Stimulated activated CD8-positive, alpha-beta memory T cell treated with anti-CD3 and anti-CD28 coated beads, Interleukin-15, amount 100 ng/mL, for 1 hour (primary cell): ENCODE measurements at places on chromosomes 2 and 18.

GRCh38 chr18:70293166-70293565 lies 4.3 kb downstream of the SOCS6 start:
- DNase-seq, result no peak

GRCh38 chr2:65465124-65465523 lies 32.7 kb upstream of the SPRED2 start:
- no peak for DNase-seq

DNA sequence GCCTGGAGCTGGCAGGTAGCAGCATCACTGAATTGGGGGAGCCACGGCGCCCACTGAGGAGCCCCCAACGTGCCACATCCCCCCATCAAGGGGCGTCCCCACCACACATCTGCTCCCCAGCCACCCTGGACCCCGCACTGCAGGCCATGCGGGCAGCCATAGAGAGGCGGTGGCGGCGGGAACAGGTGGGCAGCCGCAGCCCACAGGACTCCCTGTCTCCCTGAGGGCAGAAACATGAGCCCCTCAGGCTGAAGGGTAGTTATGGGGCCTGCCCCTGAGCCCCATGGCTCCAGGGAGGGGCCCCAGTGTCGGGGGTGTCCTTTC lies 26.6 kb downstream of the CROCC2 start:
- no peak for DNase-seq

DNA sequence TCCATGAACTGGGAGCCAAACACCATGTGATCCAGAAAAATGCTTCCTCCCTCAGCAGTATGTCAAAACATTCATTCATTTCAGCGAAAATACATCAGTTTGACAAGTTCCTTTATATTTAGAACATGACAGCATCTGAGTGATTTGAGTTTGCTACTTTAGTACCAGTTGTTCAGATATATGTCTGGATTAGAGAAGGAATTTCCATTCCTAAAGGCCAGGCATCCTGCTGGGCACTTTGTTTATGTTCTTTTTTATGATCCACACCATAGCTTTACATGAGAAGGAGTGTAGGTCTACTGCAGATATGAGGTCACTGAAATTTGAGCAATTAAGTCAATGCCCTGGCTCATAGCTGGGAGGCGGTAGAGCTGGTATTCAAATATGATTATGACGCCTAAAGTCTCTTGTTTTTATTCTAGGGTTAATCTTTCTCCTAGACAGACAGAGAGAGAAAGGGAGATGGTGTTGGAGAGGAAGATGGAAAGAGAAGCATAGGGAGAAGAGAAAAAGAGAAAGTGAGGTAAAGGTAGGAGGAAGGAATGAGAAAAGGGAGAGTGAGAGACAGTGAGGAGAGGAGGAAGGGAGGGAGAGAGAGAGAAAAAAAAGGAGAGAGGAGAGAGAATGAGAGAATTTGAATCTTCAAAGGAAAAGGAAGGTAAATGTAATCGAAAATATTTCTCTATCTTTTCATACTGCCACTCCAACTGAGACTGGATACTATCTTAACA lies 839.5 kb upstream of the FANCL start:
- no peak for DNase-seq

DNA sequence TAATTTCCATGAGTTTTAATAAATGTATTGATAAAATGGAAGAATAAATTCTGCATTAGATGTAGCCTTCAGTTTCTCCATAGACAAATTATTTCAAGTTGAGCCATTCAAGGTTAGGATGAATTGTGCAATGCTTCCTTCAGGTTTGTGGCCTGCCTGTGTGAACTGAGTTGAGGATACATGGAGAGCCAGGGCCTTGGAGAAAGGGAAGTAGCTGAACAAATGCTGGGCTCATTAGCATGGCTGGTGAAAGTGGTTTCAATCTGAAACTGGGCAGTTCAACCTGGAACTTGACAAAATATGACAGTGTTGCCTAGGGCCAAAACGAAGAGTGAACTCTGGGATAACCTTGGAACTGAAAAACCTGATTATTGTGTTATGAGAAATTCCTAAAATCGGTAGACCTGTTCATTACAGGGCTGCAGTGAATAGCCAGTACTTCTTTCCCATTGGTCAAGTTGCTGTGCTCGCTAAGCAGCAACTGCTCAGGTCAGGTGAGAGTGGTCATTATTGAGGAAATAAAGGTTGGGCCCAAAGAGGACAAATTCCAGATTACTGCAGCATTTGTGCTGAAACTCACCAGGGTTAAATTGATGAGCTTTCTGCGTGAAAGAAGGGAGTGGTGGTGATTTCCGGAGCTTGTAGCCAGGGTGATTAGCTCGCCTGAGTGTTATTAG lies 12.7 kb downstream of the INPP1 start:
- no peak for DNase-seq

- no peak for DNase-seq
These were observed 80.0 kb upstream of the CPO start for GRCh38 chr2:206859330-206859739.

GRCh38 chr2:204172145-204172600 lies 235.6 kb downstream of the ICOS start:
- no peak for DNase-seq

GRCh38 chr2:123532994-123533393 lies 492.1 kb upstream of the CNTNAP5 start:
- DNase-seq, result no peak

GRCh38 chr2:38626326-38627035 lies 23.8 kb upstream of the HNRNPLL start:
- no peak for DNase-seq

GRCh38 chr2:39696838-39697237 lies 31.1 kb downstream of the TMEM178A start:
- DNase-seq, result no peak

DNA sequence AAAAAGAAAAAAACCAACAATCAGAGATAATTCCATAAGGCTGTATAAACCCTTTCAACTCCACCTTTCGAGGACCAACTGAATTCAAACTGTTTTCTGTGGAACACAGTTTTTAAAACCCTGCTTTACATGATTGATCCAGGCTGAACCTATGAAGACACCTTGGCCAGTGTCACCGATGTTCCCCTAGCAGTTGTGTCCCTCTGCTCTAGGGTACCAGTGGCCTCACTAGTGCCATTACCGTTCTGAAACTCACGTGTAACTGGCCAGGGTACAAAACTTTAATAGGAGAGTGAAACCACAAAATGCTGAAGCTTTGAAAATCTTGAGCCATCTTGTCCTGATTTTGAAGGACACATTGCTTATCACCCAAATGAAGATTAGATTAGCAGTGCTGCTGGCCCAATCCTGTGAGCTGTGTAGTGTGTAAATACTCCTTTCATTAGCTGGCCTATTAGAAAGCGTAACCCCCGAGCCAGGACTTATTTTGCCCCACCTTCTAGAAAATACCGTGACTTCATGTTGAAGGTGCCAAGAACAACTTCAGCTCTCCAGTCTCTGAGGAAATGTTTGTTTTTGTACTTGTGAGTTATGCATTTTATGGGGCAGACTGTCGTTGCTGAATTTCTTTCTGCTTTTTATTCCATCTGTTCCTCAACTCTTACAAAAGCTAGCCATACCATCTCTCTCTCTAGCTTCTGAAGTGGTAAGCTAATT lies 147.8 kb upstream of the MAP3K20 start:
- no peak for DNase-seq

DNA sequence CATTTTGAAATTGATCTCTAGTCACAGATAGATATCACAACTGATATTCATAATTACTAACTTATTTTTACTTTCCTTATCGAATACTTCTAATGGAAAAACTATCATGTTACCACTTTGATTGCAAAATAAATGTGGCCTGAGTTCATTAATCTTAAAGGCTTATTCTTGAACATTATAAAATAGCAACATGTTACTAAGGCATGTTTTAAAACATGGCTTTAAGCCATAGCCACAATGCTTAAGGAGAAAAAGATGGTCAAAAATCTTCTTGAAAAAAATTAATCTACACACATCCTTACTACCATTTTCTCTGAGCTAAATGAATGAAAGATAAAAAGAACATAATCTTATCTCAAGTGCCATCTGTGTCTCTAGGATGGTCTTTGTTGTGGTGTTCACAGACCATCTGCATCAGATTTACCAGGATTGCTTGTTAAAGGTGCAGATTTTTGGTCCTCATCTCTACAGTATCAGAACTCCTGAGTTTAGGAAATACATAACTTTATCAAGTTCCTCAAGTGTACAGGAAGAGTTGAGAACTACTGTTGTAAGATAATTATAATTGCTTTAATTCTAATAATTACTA lies 15.3 kb downstream of the MTX2 start:
- DNase-seq, result no peak

- no peak for DNase-seq
These were observed 48.2 kb upstream of the PAPOLG start for GRCh38 chr2:60707750-60708371.

- no peak for DNase-seq
These were observed 162.3 kb downstream of the LAMA3 start for GRCh38 chr18:23851470-23852002.

- no peak for DNase-seq
These were observed 22.6 kb downstream of the ZNF236 start for GRCh38 chr18:76844742-76845477.

GRCh38 chr18:39801848-39802247 lies 2153.2 kb upstream of the PIK3C3 start:
- DNase-seq, result no peak

GRCh38 chr2:70145144-70145490 lies 45.7 kb downstream of the C2orf42 start:
- no peak for DNase-seq

DNA sequence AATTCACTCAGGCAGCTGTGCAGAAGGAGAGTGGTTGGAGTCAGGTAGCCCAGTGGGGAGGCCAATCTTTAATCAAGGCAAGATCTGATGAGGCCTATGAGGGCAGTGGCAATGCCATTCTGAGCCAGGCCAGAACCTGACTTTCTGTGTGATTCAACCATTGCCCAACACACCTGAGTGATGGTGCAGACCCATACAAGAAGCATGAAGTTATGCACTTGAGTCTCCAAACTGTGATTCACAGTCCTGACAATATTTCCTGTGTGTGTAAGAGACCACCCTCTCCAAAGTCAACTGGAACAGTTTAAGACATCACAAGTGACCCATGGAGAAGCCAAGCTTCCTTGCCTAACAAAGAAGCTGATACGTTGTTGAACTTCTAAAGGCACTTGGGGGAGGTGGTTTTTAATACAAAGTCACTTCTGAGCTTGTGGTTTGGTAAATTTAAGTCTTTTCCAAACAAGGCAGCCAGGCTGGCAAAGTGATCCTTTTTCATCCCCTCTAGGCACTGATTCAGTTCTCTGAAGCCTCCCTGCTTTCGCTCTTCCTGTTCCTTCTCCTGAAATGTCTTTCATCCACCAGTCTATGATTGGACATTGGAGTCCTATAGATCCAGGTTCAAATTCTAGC lies 49.0 kb downstream of the VSNL1 start:
- DNase-seq, result no peak

DNA sequence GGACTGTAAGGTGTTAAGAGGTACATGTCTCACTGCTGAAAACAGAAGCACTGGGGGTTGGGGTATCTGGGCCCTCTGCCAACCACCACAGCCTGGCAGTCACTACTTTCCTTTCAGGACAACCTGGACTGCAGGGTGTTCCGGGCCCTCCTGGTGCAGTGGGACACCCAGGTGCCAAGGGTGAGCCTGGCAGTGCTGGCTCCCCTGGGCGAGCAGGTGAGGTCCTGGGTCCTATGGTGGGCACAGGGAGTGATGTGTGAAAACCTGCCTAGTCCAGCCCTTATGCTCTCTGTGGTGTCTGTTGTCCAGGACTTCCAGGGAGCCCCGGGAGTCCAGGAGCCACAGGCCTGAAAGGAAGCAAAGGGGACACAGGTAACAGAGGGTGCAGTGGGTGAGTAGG lies 40.0 kb downstream of the MARCO start:
- no peak for DNase-seq

- DNase-seq, result no peak
These were observed 15.2 kb downstream of the LANCL1 start for GRCh38 chr2:210461401-210461800.

- no peak for DNase-seq
These were observed 11.5 kb downstream of the LRRTM1 start for GRCh38 chr2:80293039-80293438.

GRCh38 chr2:112692918-112693317 lies 27.9 kb upstream of the NT5DC4 start:
- no peak for DNase-seq

DNA sequence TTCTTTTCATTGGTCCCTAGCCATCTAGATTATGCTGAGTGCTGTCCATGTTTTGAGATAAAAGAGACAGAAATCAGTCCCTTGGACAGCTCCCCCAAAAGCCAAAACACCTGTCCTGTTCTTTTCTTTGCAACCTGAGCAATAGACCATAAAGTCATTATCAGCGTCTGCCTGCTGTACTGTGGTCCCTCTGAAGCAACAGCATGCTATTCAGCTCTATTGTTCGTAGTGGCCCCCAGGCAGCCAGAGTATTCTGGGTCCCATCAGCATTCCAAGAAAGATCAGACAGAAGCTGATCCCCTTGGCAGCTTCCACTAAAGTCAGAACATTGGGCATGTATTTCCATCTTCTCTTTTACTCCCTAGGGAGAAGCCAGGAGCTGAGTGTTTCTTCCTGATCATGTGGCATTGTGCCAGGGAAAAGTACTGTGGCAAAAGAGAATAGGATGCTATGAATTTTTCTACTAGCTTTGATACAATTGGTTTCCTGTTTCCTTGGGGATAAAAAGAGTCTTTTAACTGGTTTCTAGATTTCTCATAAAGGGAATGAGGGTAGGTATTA lies 33.6 kb upstream of the ZSWIM2 start:
- no peak for DNase-seq

- no peak for DNase-seq
These were observed 19.4 kb upstream of the ACVR1 start for GRCh38 chr2:157895531-157895930.

GRCh38 chr2:219689676-219690628 lies 62.5 kb downstream of the SLC4A3 start:
- DNase-seq, result no peak

GRCh38 chr2:231467613-231468530 lies 3.6 kb upstream of the NCL start:
- no peak for DNase-seq

DNA sequence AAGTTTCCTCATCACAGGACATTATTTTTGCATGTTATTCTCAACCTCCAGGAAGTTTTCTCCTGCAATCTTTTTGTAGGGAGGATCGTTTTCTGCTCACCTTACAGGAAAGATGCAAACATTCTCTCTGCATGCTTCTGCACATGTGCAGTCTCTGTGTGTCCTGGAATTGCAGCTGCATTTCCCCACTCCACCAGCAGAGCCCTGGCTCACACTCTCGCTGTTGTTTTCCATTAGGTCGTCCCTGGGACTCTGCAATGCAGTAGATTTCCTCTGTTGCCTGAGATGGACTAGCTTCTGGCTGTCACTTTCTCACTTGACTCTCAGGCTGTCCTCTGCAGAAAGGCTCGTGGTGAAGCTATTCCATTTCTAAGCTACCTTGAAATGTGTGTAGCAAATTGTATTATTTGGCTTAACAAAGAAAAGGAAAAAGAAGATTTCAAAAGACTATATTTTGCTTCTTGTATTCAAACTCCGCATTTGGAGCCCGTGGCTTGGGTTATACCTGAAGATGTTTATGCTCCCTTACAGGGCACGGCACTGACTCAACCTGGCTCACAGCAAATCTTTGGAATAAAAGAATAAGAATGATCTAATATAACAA lies 346.7 kb downstream of the RAD51AP2 start:
- no peak for DNase-seq

DNA sequence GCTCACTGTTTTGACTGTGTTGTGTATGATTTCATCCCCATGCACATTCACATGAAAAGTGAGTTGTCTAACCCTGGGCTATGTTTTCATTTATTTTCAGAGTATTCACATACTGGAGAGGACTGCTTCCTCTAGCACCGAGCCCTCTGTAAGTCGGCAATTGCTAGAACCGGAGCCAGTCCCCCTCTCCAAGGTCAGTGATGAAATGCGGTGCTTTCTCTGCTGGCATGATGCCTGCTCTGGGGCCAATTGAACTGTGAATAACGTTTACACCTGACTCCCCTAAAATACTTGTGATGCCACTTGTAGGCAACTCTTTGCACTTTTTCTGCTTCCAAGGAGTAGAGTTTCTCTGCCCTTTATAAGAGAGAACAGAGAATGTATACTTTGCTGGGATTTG lies 126.9 kb downstream of the PRKRA start:
- no peak for DNase-seq
